Activated naive CD4-positive, alpha-beta T cell (primary cell): ENCODE measurements at places on chromosomes 5 and 9.

DNA sequence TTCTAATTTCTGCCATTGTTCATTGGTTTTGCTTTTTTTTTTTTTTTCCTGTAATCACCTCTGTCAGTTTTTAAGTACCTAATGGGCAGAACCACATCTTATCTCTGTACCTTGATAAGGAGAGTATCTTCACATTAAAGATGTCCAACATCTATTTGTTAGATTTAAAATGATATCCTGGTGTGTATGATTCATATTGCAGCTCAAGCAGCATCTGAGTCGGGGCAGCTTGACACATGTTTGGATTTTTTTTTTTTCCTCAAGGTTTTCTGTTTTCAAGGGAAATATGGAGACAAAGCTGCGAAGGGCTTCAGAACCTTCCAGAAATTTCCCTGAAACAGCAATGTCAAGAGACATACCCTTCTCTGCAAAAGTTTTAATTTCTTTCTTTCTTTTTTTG is 164.7 kb downstream of the DOCK2 start:
- DNase-seq = no peak

DNA sequence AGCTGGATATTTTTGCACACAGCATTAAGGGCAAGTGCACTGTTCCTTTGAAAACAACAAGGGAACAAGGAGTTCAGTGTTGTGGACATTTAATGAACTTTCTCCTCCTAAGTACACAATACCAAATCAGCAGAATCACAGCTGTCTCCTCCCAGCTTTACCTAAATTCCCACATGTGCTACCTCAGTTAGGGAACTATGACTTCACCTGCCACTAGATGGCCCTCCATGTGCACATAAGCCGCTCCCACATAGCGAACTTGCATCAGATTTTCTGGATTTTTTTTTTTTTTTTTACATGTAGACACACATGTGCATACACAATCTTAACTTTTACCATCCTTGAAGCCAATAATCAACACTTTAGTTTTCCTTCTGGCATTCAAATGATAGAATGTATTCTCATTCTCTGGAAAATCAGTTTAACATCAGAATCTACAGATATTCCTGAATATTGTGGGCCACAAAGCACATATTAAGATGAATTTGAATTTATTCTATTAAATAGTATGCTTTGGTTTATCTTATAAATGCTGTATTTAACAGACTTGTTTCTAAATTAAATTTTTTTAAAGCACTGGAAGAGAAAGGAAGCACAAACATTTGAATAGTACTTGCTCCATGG is 123.6 kb downstream of the PALM2AKAP2 start:
- peak; percentile 20 for DNase-seq

GRCh38 chr5:87116825-87117512 is 150.7 kb upstream of the RASA1 start:
- no peak for DNase-seq

GRCh38 chr5:116842514-116842961 is 267.9 kb upstream of the SEMA6A start:
- no peak for DNase-seq

DNA sequence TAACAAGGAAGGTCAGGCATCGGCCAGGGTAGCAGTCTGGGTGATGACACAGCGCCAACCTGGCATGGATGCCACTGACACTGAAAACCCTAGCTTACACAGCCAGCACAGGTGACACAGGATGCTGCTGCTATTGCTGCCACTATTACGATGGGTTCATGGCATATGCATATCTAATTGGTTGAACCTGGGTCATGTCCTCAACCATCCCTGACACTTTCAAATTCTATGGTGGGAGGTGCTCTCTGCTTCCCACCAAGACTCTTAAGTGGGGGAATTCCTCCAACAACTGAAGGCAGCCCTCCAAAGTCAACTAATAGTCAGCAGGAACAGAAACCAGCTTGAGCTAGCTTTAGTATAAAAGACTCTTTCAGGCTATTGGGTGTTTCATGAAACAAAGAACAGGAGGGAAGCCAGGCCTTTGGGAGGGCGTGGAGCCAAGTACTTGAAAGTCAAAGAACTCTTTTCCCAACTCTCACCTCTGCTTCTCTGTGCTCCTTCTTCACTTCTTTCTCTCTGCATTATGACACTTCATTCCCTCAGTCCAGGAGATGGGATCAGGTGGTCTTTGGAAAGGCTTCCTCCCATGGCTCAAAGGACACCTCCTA is 21.3 kb downstream of the PTTG1 start:
- no peak for DNase-seq

DNA sequence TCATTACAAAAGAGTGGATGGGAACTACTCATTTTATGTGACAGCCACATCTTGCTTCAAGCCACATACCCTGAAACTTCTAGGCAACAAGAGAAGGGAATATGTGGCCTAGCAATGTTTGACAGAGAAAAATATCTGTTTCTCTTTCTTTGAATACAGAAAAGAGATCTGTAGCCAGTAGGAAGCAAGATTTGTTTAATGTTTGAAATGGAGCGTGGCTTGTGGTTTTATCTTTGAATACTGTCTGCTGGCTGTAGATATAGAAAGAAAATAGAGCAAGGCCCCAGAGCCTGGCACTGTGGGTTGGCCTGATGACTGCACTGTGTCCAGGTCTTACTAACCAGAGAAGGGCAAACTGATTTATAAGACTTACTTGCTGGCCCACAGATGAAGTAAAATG is 133.8 kb downstream of the ARHGEF28 start:
- no peak for DNase-seq

- DNase-seq = no peak
Observed at GRCh38 chr9:121751686-121752445, 100.4 kb downstream of the DAB2IP start.

GRCh38 chr5:155649666-155650065 is 636.1 kb downstream of the KIF4B start:
- DNase-seq = no peak

DNA sequence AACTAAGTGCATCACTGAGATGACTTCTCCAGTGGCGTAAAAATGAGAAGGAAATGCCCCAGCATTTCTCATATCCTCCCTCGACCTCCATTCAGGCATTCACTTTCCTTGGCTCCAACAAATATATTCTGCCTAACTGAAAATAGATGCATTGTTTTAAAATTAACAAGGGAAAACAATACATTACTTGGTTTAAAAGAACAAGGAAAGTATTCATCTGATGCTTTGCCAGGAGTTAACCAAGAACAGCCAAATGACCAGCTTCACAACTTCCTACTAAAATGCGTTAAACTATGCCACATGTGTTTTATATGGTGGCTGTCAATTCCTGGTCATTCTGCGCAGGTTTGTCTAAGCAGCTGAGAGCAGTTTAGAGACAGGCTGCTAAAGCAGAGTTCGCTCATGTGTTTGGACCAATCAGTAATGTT is 121.4 kb downstream of the GNAQ start:
- no peak for DNase-seq

DNA sequence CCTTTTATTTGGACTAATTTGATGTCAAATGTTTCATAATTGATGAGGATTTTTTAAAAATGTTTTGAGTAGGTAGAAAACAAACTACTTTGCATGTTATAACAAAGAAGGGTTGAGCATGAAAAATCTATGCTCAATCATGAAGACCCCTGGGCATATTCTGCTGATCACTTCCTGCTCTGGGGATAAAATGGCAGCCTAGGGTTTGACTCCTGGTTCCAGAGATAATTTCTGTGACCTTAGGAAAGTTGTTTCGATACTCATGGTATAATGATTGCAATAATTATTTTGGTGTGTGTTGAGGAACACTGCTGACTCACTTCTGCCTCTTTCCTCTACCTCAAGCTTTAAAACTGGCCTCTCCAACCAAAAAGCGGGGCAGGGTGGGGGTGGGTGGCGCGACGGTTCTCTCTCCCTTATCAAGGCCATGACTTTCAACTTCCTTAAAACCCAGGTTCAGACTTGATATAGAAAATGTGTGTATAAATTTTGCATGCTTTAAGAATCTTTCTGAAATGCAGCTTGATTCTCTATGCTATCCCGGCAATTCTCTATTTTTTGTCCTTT is 6.0 kb upstream of the PIP5K1B start:
- DNase-seq = no peak

DNA sequence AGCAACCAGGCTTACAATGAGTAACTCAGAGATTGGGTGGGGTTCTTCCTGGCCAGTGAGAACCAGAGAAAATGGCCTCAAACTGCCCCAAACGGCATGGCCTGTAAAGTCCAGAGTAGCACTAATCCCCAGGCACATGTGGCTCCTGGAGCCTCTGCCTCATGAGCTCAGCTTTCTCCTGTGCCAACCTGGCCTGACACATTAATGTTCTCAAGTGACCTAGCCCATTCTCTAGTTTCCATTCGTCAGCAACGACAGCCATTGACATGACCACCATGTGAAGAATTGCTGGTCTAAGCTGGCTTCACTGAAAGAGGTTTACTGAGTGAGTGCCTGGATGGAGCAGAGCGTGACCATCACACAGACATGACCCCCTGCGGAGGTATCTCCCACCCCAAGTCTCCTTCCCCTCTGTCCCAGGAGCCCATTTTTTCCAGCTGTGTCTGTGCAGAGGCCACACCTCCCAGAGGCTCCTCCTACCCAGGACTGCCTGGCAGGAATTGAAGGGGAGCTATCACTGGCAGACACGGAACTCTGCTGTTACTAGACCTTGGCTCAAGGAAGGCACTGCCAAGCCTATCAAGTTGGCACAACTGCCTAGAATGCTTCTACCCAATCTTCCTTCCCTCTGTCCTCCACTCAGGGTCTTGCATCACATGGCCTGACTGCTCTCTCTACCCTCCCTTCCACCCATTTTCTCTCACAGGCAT is 59.0 kb upstream of the BOD1 start:
- DNase-seq = no peak

DNA sequence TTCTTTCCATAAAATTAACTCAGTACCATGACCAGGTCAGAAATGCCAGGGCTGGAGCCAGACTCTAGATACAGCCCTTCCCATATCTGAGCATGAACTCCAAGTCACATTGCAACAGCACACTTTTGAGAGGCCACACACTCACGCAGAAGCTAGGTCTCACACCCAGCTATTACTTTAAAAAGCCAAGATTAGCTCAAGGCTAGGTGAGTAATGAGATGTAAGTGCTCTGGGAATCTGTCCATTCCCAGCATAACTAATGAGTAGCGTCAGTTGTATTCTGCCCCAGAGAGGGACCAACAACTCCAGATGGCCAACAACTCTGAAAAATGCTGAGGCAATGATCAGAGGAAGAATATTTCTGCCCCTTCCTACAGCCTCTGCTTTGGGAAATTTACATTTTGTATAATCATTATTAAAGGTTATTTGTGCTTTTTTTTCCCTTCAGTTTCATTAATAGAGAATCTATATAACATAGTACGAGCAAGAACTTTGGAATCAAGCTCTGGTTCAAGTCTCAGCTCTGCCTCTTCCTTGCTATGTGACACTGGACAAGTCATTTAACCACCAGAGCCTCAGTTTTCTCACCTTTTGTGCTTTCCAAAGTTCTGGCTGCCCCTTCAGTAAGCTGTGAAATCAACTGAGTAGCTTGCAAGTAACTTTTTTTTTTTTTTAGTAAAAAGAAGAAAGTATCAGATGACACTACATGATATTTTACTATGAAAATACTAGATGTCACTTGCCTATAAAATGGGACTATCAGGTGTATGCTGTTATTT is 118.3 kb downstream of the NR6A1 start:
- DNase-seq = no peak

DNA sequence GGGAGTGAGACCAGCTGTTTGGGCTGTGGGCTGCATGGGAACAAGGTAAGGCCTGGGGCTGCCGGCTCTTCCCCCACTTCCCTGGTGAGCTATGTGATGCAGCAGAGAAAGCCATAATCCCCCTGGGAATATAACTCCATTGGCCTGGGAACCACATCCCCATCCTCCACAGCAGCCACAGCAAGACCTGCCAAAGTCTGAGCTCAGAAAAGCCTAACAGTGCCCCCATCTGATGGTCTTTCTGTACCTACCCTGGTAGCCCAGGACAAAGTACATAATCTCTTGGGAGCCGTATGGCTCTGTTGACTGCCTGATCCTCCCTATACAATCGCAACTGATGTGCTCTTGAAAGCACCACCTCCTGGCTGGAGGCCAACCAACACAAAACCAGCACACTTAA is 432.6 kb downstream of the CDH18 start:
- no peak for DNase-seq

DNA sequence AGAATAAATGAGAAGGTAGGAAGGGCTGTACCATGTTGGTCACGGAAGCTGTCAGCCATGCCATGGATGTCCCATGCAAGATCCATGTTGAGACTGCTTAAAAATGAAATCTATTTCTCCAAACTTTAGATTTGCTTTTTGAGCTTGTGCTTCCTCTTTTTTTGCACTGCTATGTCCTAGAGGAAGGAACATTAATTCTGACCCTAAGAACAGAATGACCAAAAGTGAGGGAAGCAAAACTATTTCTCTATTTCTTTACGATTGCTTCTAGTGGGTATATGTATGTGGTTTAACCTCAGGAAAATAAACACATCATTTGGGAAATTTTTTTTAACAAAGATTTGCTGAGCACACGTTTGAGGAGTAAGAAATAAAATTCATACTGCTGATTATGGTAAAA is 84.6 kb downstream of the USP20 start:
- no peak for DNase-seq

GRCh38 chr5:156120777-156121176 is 206.2 kb upstream of the SGCD start:
- no peak for DNase-seq

DNA sequence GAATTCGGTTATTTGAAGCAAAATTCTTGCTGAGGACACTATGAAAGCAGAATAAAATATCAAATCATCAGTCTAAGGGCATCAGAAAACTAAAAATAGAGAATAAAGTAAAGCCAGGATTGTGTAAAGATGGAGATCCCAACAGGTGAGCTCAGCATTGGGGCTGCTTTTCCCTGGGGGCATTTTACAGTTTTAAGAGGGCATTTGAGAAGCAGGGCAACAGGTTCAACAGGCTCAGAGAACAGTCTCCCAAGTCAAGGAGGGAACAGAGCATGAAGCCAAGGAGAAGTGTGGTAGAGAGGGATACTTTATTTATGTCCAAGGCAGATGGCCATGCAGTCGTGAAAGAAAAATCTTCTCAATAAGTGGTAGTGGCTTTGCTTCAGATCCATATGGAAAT is 145.4 kb downstream of the SYK start:
- no peak for DNase-seq

GRCh38 chr9:91062281-91062680 is 260.7 kb downstream of the SYK start:
- DNase-seq = no peak

GRCh38 chr9:97525451-97525850 is 24.0 kb downstream of the TMOD1 start:
- no peak for DNase-seq

- no peak for DNase-seq
Observed at GRCh38 chr5:151056379-151057325, 24.2 kb downstream of the TNIP1 start.

DNA sequence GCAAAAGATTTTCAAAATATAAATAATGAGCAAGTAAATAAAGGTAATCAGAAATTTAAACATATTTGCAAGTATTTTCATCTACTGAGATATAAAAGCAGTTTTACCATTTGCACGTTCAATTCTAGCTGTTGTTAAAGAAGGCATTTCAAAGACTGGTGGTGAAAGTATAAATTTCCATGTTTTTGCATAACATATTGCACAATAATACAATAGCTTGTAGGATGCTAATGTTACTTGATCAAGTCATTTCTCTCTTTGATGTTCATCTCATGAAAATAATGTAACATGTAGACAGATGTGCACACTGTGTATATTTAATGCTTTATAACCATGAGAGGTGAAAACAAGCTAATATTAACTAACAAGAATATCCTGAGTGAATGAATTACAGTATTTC is 651.9 kb downstream of the CDH9 start:
- no peak for DNase-seq

- DNase-seq = no peak
Observed at GRCh38 chr5:116569999-116570398, 4.6 kb downstream of the SEMA6A start.

- DNase-seq = no peak
Observed at GRCh38 chr9:134641173-134641989, at the start of gene COL5A1. TSS of gene COL5A1 (plus strand) at chr9:134641803. CDS start at chr9:134642188, 385 bp downstream.

- no peak for DNase-seq
Observed at GRCh38 chr5:173672891-173673290, 56.4 kb upstream of the BOD1 start.
